ENCODE measurements at places on chromosomes 11 and 22. TPM values are rescaled to one million over a fixed set of nuclear protein-coding genes. Genes with fewer than 3 reads are reported as not detected.

The CBLIF gene
- total RNA-seq = 2.9 TPM

GRCh38 chr11:109062445-109062844 lies 359.5 kb upstream of the C11orf87 start:
- no peak overlapping the region for H3K4me3 ChIP-seq
- no peak for DNase-seq
- H3K27ac ChIP-seq = no peak overlapping the region
- H3K27me3 ChIP-seq = no peaks in the 10 kb centered on the region

The CASP5 gene
- total RNA-seq = not detected

DNA sequence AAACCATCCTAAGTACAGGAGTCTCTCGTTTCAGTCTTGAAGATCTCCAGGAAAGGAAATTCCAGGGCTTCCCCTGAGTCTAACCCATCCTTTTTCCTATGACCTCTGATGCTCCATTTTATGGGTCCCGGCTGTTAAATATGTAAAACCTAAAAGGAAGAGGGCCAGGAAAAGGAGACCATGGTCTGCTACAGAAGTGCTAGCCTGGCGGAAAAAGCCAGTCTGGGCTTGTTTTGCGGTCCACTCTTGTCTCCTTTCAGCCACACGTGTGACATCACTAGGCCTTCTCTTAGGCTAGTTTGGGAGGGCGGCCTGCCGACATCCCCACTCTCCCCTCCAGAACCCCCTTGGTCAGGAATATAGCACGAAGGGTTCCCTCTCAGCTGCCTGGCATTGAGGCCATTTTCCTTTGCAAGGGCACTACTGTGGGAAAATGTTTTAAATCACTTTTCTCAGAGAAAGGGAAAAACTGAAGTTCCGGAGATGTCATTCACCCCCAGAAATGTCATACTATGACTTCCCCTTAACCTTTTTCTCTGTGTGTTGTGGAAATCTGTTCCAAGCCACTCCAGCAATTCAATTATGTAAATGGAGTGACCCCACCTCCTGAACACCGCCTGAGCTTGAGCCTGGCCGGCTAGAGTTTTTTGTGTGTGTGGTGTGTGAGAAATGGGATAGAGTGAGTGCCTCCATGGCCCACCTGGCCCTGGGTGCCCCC lies 86.9 kb downstream of the UBASH3B start:
- no peaks in the 10 kb centered on the region for H3K4me1 ChIP-seq
- peak overlapping the region; percentile 66 for H3K27ac ChIP-seq
- H3K4me3 ChIP-seq = no peak overlapping the region
- no peaks in the 10 kb centered on the region for H3K36me3 ChIP-seq
- no peaks in the 10 kb centered on the region for H3K27me3 ChIP-seq
- no peak for DNase-seq

The IGF2 gene
- total RNA-seq = 12.1 TPM

The C11orf42 gene
- total RNA-seq = not detected

GRCh38 chr11:117720061-117720511 lies 76.9 kb downstream of the DSCAML1 start:
- H3K27me3 ChIP-seq = peaks cover 3% of the 10 kb centered on the region
- H3K4me3 ChIP-seq = no peak overlapping the region
- H3K27ac ChIP-seq = no peak overlapping the region
- H3K4me1 ChIP-seq = peaks cover 14% of the 10 kb centered on the region

DNA sequence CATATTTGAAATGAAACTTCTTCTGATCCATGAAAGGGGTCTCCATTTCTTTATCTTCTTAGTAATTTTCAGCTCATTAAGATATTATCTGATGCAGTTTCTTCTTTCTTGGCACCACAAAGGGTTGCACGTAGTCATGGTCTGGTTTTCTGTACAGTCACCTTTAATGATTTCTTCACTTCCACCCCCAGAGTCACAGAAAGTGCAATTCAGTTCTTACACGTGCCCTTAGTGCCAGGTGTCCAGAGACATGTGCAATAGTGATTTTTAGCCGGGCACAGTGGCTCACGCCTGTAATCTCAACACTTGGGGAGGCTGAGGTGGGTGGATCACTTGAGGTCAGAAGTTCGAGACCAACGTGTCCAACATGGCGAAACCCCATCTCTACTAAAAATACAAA lies 202.8 kb upstream of the MTNR1B start:
- no peak for DNase-seq
- H3K36me3 ChIP-seq = no peaks in the 10 kb centered on the region
- H3K4me3 ChIP-seq = peak overlapping the region; percentile 22

The C11orf97 gene
- total RNA-seq = not detected

The INS gene
- not detected for total RNA-seq

The CBX6 gene
- total RNA-seq = 32.9 TPM

The LINC01488 gene
- total RNA-seq = not detected

DNA sequence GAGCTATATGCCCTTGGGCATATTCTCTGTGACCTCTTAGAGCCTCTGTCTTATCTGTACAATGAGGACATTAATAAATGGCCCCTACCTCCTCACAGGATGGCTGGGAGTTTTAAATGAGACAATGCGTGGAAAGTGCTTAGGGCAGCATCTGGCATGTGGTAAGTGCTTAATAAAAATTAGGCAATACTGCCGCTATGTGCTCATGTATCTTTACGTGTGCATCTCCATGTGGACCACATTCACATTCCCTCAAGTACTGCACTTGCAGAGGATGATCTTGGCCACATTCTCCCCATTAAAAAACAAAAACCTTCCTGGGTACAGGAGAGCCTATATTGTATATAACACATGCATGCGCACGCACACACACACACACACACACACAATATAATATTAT lies 19.1 kb upstream of the BSX start:
- DNase-seq = no peak
- H3K4me3 ChIP-seq = no peak overlapping the region
- no peaks in the 10 kb centered on the region for H3K4me1 ChIP-seq

DNA sequence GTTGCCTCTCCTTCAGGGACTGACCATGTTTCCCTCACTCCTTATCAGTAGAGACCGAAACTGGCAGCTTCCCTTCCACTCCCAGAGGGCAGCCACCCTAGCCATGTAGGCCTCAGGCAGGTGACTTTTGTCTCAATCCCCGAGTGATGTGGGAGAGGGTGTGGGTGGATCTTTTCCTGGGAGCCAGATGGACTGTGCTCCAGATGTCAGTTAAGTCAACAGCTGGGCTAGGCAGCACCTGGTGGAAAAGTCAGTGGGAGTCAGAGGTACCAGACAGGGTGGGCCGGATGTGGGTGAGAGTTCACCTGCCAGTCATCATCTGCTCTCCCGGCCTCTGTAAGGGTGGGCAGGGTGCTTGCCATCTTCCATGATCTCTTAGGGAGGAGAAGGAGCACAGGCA lies 1.9 kb downstream of the BANF1 start:
- H3K36me3 ChIP-seq = peaks cover 29% of the 10 kb centered on the region
- DNase-seq = no peak
- peaks cover 14% of the 10 kb centered on the region for H3K4me1 ChIP-seq
- no peak overlapping the region for H3K4me3 ChIP-seq

DNA sequence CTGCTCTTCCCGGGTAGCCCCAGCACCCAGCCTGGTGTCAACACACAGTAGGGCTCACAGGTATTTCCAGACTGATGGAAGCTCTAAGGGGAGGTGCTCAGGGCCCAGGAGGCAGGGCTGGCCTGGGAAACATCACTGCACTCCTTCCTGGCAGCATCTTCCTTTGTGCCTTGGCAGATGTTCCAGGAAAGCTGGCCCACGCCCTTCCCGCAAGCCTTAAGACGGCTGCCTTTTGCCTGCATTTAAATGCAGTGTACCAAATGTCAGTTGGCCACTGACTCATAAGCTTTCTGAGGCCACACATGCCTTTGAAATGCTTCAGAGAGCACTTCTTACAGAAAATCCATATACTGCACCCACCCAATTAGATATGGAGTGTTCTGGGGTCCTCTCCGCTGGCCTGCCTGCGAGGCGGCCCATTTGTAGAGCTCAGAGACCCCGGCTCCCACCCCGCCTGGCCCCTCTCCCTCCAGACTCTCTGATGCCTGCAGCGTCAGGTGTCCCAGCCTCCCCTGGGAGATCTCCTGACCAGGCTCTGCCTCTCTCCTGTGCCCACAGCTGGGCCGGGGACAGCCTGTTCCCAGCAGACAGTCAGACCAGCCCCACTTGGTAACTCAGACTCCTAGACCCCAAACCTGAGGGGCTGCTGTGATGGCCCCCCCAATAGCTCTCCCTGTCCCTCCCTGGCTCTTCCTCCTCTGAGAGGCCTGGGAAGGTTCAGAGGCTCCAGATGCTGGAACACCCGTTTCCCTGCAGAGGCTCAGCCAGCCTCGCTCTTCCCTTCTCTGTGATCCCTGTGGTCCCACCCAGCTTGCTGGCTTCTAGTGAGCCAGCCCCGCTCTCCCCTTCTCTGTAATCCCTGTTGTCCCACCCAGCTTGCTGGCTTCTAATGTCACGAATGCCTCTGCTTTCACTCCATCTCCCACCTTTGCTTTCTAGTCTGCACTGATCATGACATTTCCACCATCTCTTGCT lies 47.6 kb upstream of the THY1 start:
- H3K27me3 ChIP-seq = peaks cover 5% of the 10 kb centered on the region
- no peak overlapping the region for H3K4me3 ChIP-seq
- H3K4me1 ChIP-seq = no peaks in the 10 kb centered on the region
- no peak for DNase-seq
- no peaks in the 10 kb centered on the region for H3K36me3 ChIP-seq

The GP1BB gene
- 9.3 TPM for total RNA-seq

DNA sequence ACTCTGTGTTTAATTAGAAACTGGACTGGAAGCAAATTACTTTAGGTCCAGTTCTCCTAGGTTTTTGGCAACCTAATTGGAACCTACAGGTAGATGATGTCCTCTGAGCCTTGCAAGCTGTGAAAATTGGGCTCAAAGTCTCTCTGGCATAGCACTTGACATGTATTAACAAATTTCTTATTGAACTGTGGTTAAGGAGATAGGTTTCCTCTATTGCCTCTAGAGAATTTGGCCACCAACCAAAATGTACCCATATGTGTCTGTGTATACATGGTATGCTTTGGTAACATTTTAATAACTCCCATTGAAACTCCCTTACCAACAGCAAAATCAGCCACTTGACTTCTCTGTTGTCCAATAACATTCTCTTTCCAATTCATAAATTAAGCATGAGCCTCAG lies at the start of gene OR4D10:
TSS of gene OR4D10 (plus strand) at position 301 of the 400 bp plus-strand sequence. CDS start 4,115 bp downstream, outside the sequence.
- no peak within 1 kb of the TSS for H3K27ac ChIP-seq
- no peaks in the 10 kb centered on the region for H3K4me1 ChIP-seq
- no peak for DNase-seq
- H3K36me3 ChIP-seq = no peaks in the 10 kb centered on the region
- no peak within 1 kb of the TSS for H3K4me3 ChIP-seq
- no peaks in the 10 kb centered on the region for H3K27me3 ChIP-seq

All from stomach (tissue), 19 donors.